Coronary artery (tissue), 2 donors: ENCODE measurements at places on chromosomes 1 and 21.

DNA sequence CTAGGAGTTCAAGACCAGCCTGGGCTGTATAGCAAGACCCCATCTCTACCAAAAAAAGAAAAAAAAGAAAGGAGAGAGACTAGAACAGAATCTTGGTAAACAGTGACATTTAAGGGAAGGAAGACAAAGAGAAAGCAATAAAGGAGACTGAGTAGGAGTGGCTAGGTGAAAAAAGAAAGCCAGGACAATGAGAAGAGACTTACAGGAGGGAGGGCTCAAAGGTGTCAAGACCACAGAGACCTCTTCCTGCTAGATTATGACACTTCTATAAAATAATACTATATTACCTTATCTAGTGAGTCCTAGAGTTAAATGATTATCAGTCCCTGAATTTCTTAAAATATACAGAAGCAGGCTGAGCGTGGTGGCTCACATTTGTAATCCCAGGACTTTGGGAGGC lies 10.1 kb upstream of the EPRS1 start:
- no peak for DNase-seq

GRCh38 chr1:227900571-227901051 lies 47.1 kb downstream of the WNT9A start:
- DNase-seq: no peak

GRCh38 chr21:38083535-38083934 lies 167.3 kb upstream of the KCNJ6 start:
- no peak for DNase-seq

DNA sequence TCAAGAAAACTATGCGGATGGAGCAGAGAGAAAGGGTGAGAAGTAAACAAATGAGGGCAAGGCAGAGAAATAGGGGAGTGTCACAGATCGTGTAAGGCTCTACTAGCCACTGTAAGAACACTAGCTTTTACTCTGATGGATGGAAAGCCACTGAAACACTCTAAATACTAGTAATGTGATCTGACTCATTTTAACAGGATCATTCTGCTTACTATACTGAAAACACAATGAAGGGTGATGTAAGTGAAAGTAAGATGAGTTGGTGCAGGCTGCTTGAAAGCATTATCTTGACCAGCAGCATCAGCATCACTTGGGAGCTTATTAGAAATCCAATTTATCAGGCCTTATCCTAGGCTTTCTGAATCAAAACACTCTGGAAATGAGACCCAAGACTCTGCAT lies 32.7 kb downstream of the TUT4 start:
- no peak for DNase-seq

GRCh38 chr1:9371391-9371935 lies 78.8 kb downstream of the SPSB1 start:
- peak; percentile 96 for DNase-seq

GRCh38 chr21:41068967-41069642 lies 98.9 kb upstream of the BACE2 start:
- peak; percentile 82 for DNase-seq

DNA sequence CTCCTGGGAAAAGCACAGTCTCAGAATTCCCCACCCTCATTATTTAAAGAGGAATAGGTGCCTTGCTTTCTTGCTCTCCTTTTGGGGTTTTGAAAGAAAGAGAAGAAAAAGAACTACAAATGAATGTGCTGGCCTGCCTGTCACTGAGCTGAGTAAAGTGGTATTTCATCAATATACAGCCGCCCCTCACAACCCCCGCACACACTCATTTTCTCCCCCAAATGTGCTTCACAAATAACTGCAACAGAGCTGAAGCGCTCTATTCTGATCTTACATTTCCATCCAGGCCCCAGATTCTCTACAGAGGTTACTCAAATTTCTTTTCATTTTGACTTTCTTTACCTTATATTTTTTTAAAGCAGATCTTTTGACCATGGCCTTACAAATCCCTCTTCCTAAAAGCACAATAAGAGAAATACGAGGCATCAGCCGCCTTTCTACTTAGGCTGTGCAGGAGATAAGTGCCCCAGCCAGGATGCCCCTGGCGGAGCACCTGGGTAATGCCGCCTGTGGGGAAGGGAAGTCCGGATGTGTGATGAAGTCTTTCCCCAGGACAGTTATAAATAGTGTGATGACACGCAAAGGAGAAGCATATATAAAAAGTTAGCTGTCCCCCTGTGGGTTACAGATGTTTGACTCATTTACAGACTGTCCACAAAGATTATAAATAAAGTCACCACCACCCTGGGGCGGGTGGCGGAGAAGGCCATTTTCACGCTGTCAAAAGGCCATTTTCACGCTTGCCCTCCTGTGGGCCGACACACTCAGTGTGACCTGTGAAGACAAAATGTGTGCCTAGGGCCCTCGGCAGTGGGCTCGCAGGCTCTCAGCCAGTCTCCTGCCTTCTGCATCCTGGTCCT lies 6.5 kb downstream of the KCNN3 start:
- no peak for DNase-seq

- no peak for DNase-seq
These were observed 55.4 kb downstream of the OPTC start for GRCh38 chr1:203549309-203549708.

DNA sequence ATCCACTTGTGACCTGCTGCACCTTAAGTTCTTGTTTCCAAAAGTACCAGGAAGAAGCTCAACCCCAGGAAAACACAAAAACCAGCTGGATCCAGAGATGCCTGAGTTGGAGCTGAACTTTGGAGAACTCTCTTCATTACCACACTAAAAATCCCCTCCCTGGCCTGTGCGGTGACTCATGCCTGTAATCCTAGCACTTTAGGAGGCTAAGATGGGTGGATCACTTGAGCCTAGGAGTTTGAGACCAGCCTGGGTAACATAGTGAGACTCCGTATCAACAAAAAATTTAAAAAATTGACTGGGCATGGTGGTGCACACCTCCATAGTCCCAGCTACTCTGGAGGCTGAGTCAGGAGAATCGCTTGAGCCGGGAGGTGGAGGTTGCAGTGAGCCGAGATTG lies 6.2 kb downstream of the MAP1LC3C start:
- DNase-seq: no peak

- DNase-seq: no peak
These were observed 433 bp downstream of the TIMM17A start for GRCh38 chr1:201955729-201956143.

DNA sequence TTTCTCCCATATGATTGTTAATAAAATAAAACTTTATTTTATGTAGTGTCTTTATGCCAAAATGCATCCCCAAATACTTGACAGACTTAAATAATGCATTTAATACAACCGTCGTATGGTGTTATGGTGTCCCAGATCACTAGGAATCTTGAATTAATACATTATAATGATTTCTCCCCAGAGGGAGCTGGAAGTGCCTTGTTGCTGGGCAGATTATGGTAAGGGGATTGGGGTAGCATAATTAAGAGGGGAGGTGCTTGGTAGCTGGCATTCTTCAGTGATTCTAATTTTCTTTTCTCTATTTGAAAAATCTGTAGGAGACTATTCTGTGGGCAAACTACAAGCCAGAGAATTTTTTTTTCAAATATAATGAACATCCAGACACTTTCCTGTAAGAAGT lies 1043.7 kb downstream of the ADGRL2 start:
- DNase-seq: no peak

GRCh38 chr1:62589321-62589720 lies 8.0 kb upstream of the ANGPTL3 start:
- no peak for DNase-seq

GRCh38 chr1:77415579-77415978 lies 133.8 kb downstream of the AK5 start:
- DNase-seq: no peak
